T-helper 9 cell (primary cell): ENCODE measurements at places on chromosomes 5 and 9.

DNA sequence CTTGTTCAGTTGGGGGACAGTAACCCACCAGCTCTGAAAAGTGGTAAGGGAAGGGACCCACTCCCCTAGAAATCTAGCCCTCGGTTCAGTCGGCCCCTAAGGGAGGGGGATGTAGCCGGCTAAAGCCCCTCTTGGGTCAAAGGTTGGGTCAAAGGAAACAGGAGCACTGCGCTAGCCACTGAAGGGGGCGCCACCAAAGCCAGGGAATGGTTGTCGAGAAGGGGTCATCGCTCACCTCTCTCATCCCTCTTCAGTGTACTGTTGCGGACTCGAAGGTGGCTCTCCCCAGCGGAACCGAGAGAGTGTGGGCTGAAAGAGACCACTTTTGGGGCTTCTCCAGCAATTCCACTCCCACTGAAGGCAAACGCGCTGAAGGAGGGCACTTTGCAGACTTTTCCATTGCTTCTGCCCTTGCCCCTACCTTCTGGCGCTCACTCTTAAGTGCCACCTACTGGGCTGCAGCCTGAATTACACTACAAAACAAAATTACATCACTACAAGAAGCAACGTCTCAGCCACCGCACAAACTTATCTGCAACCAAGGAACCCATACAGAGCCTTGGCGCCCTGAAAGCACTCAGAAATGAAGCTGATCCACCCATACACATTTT is 396.9 kb downstream of the PDE4D start:
- no peak for DNase-seq

- no peak for DNase-seq
Measured at GRCh38 chr9:16485160-16485559, 385.3 kb downstream of the BNC2 start.

GRCh38 chr5:7657153-7657552 is 193.8 kb downstream of the CFAP90 start:
- DNase-seq = no peak

- no peak for DNase-seq
Measured at GRCh38 chr5:100800562-100800961, 102.5 kb downstream of the ST8SIA4 start.

DNA sequence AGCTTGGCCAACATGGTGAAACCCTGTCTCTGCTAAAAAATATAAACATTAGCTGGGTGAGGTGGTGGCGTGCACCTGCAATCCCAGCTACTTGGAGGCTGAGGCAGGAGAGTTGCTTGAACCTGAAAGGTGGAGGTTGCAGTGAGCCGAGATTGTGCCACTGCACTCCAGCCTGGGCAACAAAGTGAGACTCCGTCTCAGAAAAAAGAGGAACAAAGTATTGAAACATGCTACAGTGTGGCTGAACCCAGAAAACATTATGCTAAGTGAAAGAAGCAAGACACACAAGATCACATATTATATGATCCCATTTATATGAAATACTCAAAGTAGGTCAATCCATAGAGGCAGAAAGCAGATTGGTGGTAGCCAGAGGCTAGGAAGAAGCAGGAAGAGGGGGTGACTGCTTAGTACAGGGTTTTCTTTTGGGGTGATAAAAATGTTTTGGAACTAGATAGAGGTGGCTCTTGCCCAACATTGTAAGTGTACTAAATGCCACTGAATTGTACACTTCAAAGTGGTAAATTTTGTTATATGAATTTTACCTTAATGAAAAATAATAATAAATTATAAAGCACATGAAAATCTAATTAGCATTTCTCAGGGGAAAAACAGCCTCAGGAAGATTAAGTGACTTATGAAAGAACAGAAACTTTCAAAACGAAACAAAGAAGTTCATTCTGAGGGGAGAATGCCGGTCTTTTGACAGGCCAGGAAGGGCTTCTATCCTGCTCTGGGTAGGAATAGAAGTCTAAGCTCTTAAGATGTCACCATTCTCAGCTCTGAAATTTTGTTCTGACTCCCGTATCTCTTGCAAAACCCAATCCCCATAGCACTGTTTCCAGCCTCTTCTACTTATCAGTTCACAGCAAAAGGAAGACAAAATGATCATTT is 161.1 kb upstream of the TBCA start:
- DNase-seq = no peak

DNA sequence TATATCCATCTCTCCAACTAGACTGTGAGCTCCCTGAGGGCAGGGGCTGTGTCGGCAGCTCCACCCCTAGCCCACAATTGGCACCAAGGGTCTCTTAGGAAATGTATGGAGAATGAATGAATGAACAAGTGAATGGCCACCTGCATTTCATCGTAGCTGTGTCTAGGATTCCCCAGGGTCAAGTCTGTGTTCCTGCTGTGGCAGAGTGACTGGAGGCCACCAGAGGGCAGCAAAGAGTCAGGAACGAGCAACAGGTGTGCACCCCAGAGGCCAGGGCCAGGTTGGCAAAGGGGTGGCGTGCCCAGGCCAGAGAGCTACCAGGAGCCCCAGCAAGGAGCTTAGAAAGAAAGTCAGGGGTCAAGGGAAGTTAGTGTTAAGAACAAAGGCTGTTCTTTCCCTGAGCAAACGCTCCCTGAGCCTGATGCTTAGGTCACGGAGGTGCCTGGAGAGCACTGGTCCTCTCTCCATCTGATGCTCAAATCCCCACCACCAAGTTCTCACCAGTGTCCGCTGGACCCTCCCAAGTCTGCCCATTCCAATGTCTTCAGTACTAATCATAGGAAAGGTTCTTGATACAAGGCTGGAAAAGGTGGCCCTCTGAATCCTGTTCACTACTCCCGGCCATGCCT is 160.7 kb downstream of the PAX5 start:
- peak; percentile 65 for DNase-seq

- no peak for DNase-seq
Measured at GRCh38 chr9:87359958-87360601, 137.6 kb upstream of the DAPK1 start.

GRCh38 chr5:77483682-77484081 is 8.4 kb downstream of the WDR41 start:
- DNase-seq = no peak

GRCh38 chr9:15293804-15294316 is 13.2 kb downstream of the TTC39B start:
- DNase-seq = peak; percentile 20

DNA sequence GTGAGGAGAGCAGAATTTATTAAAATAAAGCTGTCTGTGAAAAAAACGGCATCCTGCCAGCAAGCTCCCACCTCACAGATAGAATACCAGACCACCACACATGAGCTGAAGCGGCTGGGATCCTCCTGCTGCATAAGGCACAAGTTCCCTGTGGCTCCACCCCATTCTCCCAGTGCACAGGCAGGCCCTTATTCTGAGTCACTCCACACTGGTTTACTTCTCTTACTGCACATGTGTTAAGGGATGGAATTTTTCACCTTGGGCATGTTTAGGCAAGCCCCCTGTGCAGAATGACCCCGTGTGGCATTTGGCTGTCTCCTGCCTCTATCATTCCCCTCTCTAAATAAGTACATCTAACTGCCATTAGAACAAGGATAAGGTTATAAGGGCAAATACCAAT is 115.0 kb upstream of the ELAVL2 start:
- DNase-seq = no peak

- DNase-seq = no peak
Measured at GRCh38 chr5:664994-665360, 28.2 kb downstream of the TPPP start.

DNA sequence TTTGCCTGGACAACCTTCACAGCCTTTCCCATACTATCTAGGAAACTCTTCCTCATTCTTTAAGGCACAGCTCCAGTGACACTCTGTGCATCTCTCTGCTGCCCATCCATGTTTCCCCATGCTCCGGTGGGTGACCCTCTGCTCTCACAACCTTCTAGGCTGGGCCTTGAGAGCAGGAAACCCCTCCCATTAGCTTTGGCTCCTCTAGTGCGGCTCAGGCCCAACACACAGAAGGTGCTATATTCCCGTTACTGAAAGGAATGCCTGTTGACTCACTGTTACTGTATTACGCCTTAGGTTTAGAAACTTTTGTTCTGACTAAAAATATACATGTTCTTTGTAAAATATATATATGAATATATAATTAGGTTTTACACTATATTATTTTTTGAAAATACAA is 8.1 kb upstream of the CCL28 start:
- no peak for DNase-seq

DNA sequence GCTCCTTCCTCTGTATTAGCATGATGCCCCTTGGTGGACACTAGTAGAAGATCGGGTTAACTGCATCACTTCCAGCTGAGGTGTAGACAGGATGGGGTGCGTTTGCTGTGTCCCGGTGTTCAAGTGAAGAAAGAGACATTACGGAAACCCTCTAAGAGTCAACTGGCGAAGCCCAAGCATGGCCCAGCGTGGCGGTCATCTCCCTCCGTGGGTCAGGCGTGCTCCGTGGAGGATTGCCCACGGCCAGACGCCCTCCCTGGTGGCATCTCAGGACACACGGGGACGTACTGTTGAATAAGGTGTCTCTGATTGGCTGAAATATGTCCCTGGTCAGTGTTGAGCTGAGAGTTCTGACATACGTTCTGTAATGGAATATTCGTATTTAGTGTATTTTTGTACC is 119.5 kb upstream of the CACNA1B start:
- no peak for DNase-seq

DNA sequence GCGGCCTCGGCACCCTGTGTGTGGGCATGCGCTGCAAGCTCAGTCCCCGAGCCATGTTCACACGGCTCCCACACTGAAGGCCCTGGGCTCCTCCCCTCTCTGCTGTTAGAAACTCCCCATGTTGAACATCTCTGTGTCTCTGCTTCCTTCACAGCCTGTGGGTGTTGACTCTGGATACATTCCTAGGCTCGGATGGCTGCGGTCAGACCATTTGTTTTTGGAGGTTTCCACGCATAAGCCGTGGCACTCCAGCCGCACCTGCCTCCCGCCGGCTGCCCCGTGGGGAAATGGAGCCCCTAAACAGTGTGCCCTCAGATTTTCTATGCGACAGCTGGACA is 31.2 kb upstream of the LRRC14B start:
- DNase-seq = no peak

- no peak for DNase-seq
Measured at GRCh38 chr5:143896516-143896915, 84.6 kb downstream of the HMHB1 start.

DNA sequence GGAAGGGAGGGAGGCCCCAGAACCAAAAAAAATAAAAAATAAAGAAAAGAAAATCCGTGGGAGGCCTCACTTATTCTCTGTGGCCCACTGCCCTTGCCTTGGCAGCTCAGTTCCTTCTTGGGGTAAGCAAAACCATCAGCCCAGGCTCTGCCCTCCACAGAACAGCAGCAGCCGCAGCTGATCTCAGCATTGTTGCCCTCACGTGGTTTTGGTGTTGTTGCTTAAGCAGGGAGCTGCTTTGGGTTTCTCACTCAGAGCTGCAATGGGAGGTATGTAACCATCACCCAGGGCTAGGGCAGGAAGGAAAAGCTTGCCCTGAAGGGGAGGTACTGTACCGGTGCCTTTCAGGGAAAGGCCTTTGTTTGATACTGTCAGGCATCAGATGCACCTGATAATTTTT is 374.7 kb upstream of the WWC1 start:
- no peak for DNase-seq

- no peak for DNase-seq
Measured at GRCh38 chr5:143207058-143207457, 196.4 kb downstream of the NR3C1 start.

DNA sequence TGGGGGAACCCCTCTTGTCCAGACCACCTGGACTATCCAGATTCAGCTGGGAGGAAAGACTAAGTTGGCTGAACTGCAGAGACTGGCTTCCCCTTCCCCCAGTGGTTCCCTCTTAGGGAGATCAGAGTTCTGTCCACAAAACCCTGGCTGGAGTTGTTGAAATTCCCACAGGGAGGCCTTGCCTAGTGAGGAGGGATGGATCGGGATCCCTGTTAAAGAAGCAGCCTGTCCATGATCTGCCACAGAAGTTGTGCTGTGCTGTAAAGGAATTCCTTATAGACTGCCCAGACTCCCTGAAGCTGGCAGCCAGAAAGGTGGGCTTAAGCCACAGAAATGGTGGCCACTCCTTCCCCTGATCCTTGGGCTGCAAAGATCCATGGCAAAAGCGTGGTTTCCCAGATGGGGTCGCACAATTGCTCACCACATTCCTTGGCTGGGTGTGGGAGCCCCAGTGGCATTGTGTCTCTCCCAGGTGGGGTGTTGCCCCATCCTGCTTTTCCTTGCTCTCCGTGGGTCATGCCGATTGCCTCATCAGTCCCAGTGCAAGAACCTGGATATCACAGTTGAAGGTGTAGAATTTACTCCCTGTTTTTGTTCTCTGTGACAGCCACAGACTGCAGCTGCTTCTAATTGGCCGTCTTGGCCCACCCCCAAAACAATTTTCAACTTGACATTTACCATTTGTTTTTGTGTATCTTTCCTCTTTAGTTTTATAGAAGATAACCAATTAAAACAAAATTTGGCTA is 342.4 kb downstream of the FGF10 start:
- DNase-seq = no peak

DNA sequence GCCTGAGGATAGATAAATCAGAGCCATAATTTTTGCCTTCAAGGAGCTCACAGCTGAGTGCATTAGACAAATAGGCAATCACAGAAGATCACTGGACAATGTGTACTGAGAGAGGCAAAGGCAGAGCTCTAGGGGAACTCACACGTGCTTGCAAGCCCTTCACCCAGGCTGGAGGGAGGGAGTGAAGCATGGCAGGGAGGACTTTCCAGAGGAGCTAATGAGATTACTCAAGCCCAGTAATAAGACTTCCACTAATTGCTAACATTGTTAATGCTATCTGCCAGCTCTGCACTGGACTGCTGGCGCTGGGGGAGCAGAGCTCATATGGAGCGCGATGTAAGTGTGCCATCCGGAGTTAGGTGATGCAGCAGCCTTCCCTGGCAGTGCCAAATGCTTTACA is 408.4 kb downstream of the NTRK2 start:
- no peak for DNase-seq

GRCh38 chr9:124353166-124353768 is 62.0 kb downstream of the PSMB7 start:
- no peak for DNase-seq

DNA sequence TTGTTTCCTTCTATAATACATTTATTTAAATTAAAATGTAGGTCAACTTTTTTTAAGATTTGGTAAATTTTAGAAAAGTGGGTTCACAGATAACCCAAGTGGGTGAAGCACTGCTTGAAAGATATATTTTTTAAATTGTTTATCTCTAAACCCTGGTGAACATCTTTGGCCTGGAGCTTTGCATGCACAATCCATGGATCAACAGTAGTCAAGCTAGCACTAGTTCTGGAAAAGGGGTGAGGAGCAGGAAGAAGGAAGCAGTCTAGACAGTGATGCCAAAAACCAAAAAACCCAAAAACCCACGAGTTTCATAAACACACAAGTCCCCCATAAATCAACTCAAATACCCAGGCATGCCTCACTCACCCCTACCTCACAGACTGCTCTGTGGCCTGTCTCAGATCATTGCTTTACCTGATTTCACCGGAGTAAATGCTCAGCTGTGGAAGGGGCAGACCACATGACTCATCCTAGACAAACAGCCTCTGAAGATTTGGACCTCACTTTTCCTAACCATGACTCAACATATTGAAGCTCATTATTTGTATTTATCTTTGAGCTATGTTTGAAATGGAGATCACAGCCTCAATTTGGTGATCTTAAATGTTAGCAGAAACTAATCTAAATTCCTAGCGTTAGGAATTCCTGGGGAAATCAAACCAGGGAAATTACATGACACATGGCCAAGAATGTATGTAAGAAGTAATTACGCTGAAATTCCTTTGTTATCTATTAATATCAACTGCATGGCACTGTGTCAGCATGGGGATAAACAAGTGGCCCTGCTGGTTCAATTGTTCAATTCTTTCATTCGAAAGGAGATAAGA is 149.6 kb downstream of the ZNF608 start:
- DNase-seq = no peak

GRCh38 chr9:121744002-121744686 is 92.7 kb downstream of the DAB2IP start:
- no peak for DNase-seq

GRCh38 chr5:74641735-74642542 is 1.4 kb upstream of the ENC1 start:
- no peak for DNase-seq
